ENCODE measurements at places on chromosomes 6 and 20. TPM values are rescaled to one million over a fixed set of nuclear protein-coding genes. Genes with fewer than 3 reads are reported as not detected.
A peak's percentile ranks its signal among the peaks of the same experiment; 100 is the strongest.

DNA sequence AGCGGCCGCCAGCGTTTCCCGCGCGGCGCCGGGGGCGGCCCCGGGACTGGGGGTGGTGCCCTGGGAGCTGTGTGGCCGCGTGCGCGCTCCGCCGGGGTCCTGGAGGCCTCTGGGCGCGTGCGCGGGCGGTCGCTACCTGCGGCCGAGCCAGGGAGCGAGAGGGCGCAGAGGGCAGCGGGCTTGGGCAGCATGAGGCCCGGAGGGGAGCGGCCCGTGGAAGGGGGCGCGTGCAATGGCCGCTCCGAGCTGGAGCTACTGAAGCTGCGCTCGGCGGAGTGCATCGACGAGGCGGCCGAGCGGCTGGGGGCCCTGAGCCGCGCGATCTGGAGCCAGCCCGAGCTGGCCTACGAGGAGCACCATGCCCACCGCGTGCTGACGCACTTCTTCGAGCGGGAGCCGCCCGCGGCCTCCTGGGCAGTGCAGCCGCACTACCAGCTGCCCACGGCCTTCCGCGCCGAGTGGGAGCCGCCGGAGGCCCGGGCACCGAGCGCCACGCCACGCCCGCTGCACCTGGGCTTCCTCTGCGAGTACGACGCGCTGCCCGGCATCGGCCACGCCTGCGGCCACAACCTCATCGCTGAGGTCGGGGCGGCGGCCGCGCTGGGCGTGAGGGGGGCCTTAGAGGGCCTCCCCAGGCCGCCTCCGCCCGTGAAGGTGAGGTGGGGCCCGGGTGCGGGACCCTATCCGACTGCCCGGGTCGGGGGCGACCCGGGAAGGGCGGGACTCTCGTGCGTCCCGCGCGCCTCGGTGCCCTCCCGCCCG, at the start of gene PM20D2:
PM20D2 (plus strand) TSS at position 100 of the 762 bp plus-strand sequence; CDS start at position 190, 90 bp downstream.
- peak; percentile 81 for DNase-seq

- no peak for DNase-seq
These were observed 779.9 kb upstream of the MAP3K7 start for GRCh38 chr6:91366781-91367180.

DNA sequence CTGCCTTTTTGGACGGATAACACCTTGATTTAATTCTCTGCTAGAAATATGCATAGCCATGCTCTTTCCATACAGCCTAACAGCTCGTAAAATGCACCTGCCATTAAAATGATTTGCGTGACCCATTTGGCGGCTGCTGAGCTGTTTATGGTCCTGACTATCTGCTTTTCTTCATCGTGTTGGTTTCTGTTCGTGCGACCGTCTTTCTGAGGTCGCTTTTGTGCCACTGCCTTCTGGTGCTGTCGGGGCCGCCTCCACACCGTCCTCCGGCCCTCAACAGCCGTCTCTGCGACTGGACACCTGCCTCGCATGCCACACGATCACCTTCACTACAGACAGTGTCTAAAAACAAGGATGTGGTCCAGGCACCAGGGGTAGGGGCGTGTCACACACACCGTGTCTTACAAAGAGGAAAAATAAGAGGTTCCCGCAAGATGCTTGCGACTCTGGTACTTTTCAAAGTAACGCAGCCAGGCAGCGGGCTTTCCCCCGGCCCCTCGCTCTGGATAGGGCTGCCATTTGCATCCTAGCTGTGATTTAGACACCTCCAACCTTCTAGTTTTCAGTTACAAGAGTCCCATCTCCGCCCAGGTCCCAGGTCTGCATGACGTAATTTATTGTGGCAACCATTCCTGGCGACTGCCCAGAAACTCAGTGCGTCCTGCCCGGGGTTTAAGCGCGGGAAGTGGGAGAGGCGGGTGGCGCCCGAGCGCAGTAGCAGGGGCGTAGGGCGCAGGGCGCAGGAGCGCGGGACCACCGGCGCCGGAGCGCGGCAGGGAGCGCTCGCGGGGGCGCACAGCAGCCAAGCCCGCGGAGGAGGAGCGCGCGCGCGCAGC, at the start of gene STMND1:
STMND1 (plus strand) TSS at position 629 of the 836 bp plus-strand sequence. CDS start 208 bp downstream, outside the sequence.
- DNase-seq = peak; percentile 40

- DNase-seq = no peak
These were observed 93.3 kb upstream of the MARCKS start for GRCh38 chr6:113763876-113764275.

GRCh38 chr6:25637960-25638434, 14.0 kb upstream of the SCGN start:
- no peak for DNase-seq

Gene SAMD3
- 0.32 TPM for total RNA-seq

Gene SLC22A23
- total RNA-seq = 7.1 TPM
